Activated CD4-positive, alpha-beta memory T cell treated with anti-CD3 and anti-CD28 coated beads, Interleukin-2, amount 10 ng/mL, durations not matched to agents 7 days and 5 days (primary cell): ENCODE measurements at places on chromosomes 6 and 20.
A peak's percentile ranks its signal among the peaks of the same experiment; 100 is the strongest.

DNA sequence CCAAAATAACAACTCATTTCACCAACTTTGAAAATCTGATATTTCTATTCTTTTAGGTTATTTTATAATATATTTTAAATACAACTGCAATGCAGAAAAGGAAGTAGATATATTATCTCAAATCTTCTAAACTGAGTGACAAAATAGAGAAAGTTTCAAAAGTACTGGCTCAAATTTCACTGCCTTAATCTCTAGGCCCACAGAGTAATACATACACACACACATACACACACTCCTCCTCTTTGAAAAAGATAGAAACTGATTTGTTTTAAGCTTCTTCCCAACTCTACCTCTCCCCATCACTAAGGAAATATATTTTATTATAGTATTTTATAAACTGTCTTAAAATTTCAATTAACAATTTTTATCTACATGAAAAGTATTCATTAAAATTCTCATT lies 36.2 kb downstream of the ARHGAP18 start:
- no peak for DNase-seq

GRCh38 chr20:61262514-61262913 lies 10.5 kb downstream of the CDH4 start:
- DNase-seq = no peak

GRCh38 chr20:5100684-5101347 lies 18.9 kb downstream of the PCNA start:
- peak; percentile 77 for DNase-seq

GRCh38 chr6:169501777-169502313 lies 200.0 kb downstream of the WDR27 start:
- no peak for DNase-seq

GRCh38 chr20:17374086-17374485 lies 147.2 kb downstream of the PCSK2 start:
- no peak for DNase-seq

GRCh38 chr20:24102290-24102689 lies 113.7 kb upstream of the GGTLC1 start:
- DNase-seq = peak; percentile 35

DNA sequence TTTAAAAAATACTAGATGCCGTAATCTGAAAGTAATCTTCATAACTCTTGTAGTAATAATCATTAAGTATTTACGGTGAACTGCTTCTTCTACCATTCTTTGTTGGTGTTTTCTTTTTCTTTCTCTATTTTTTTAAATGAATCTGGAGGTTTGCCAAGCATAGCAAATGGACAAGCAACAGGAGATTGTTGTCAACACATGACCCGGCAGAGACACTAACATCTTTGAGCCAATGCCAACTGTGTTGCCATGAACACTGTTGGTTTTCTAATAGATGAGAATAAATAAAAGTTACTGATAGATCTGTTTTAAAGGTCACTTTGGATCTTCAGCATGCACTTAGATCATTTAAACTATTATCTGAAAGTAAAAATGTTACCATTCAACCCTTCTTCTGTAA lies 523.6 kb upstream of the EYS start:
- no peak for DNase-seq

- DNase-seq = peak; percentile 65
These were observed 91.7 kb upstream of the SLC22A16 start for GRCh38 chr6:110567957-110568696.

GRCh38 chr20:35007891-35008290 lies 52.2 kb downstream of the MYH7B start:
- DNase-seq = no peak

GRCh38 chr6:32974541-32975308 lies 6.3 kb downstream of the BRD2 start:
- DNase-seq = no peak

- no peak for DNase-seq
These were observed 75.8 kb upstream of the MRPS10 start for GRCh38 chr6:42293386-42293977.

DNA sequence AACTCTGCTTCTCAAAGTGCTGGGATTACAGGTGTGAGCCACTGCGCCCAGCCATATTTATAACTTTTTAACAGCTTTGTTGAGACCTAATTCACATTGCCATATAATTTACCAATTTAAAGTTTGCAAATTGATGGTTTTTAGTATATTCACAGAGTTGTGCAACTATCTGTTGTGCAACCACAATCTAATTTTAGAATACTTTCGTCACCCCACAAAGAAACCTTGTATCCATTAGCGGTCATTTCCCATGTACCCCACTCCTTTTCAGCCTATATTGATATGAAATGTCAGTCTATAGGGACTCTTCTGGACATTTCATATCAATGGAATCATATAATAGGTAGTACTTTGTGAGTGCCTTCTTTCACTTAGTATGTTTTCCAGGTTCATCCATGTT lies 55.8 kb downstream of the FOXO3 start:
- DNase-seq = no peak

- DNase-seq = peak; percentile 63
These were observed 15.7 kb downstream of the NRSN2 start for GRCh38 chr20:362271-363254.
